ENCODE measurements at places on chromosomes 11 and 22. TPM values are rescaled to one million over a fixed set of nuclear protein-coding genes. Genes with fewer than 3 reads are reported as not detected.

DNA sequence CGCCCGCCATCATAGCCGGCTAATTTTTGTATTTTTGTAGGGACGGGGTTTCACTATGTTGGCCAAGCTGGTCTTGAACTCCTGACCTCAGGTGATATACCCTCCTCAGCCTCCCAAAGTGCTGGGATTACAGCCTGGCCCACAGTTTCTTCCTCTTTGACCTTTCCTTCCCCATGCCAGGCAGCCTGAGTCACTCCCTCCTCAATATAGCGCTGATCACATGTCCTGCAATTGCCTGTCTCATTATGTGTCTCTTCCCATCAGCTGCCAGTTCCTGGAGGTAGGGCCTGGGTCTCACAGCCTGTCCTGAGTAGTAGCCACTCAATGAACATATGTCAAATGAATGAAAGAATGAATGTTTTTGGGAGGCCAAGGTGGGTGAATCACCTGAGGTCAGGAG is 43.0 kb upstream of the CCDC134 start:
- no peaks in the 10 kb centered on the region for H3K27me3 ChIP-seq
- no peak overlapping the region for H3K27ac ChIP-seq

DDIAS gene
- polyA plus RNA-seq, result 4.4 TPM

CRACR2B gene
- 1.1 TPM for polyA plus RNA-seq

DNA sequence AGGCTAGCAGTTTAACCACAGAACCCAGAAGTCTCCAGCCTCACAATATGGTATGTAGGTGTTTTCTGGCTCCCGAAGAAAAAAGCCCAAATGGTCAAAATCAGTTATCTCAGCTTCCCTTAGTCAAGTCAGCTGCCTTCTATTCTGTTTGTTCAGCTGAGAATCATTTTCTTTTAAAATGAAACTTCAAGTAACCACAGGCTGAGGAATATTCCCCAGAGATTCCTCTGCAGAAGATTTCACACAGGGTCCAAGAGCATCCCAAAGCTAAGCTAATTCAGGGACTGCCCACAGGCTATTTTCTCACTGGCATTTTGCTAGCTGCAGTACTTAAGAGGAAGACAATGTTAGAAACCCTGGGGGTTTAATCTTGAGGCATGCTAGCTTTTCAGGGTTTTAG is 977.0 kb upstream of the CHORDC1 start:
- DNase-seq, result no peak
- no peaks in the 10 kb centered on the region for H3K27me3 ChIP-seq
- no peak overlapping the region for H3K4me3 ChIP-seq
- no peaks in the 10 kb centered on the region for H3K36me3 ChIP-seq
- H3K4me1 ChIP-seq, result no peaks in the 10 kb centered on the region

DNA sequence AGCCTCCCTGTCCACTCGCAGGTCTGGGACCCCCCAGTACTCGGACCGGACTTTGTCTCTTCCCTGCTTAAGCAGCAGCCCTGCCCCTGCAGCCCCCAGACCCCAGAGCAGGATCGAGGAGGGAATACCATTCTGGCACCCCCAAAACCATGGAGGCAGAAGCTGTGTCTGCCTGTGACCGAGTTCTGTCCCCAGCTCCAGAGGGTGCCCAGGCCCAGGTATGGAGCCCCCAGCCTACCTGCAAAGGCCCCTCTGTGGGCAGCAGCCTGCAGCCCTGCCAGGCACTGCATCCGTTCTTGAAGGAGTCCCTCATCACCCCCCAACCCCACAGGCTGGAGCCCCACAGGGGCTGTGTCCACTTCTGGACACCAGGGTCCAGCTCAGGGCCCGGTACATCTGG is 163.8 kb downstream of the BRD1 start:
- no peaks in the 10 kb centered on the region for H3K4me1 ChIP-seq
- DNase-seq, result no peak
- no peaks in the 10 kb centered on the region for H3K27me3 ChIP-seq
- no peak overlapping the region for H3K27ac ChIP-seq
- no peak overlapping the region for H3K4me3 ChIP-seq
- no peaks in the 10 kb centered on the region for H3K36me3 ChIP-seq

- no peaks in the 10 kb centered on the region for H3K36me3 ChIP-seq
- no peak overlapping the region for H3K27ac ChIP-seq
- peaks cover 33% of the 10 kb centered on the region for H3K27me3 ChIP-seq
Measured at GRCh38 chr11:57458410-57459163, 1.7 kb upstream of the RTN4RL2 start.

VWA5A gene
- 7.6 TPM for polyA plus RNA-seq

DNA sequence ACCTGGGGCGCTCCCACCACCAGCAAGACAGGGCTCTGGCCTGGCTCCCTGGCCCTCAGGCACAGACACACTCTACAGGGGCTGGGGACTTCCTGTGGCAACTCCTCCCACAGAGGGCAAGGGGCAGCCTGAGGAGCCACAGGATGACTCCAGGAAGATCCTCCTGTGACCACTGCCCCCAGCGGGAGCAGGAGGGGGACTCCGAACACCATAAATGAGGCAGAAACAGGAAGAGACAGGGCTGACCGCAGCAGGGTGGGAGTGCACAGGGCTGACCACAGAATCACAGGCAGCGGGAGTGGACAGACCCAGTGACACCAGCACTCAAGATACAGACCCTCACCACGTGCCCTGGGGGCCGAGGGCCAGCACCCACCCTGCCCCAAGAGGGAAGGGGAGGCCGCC is 10.8 kb downstream of the ARAP1 start:
- peaks cover 67% of the 10 kb centered on the region for H3K4me1 ChIP-seq
- H3K36me3 ChIP-seq, result no peaks in the 10 kb centered on the region
- peak overlapping the region; percentile 13 for H3K27ac ChIP-seq
- no peaks in the 10 kb centered on the region for H3K27me3 ChIP-seq
- DNase-seq, result peak; percentile 53

DNA sequence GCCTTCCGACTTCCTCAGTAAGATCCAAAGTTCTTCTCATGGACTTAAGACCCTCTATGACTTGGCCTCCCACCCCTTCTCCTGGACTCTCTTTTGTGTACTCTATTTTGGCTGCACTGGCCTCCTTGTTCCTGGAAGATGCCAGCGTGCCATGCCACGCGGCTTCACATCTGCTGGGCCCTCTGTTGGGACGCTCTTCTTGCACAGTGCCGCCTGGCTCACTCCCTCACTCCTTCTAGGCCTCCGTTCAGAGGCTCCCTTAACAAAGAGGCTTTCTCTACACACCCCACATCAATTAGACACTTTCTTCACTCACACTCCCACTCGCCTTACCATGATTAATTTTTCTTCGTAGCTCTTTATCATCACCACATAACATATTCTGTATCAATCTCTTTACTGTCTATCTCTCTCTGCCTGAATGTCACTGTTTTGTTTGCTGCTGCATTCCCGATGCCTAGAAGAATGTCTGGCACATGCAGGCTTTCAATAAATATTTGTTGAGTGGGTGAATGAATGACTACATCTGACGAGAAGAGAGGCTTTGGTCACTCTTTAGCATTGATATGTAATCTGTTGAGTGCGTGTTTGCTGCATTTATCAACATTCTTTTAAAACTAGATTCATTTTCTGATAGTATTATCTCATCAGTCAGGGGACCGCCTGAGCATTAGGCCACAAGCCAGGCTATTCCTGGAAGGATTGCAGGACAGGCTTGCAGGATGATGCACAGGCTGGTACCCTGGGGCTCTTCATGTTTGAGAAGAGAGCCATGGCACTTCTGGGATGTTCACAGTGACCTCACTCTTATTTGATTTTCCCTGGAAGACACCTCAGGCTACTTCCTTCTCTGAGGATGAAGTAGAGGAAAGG is 60.6 kb upstream of the AMPD3 start:
- H3K4me1 ChIP-seq, result peaks cover 9% of the 10 kb centered on the region
- peak overlapping the region; percentile 84 for H3K27ac ChIP-seq
- no peaks in the 10 kb centered on the region for H3K27me3 ChIP-seq
- no peak overlapping the region for H3K4me3 ChIP-seq

- DNase-seq, result no peak
- H3K4me3 ChIP-seq, result no peak overlapping the region
Measured at GRCh38 chr11:128894286-128894681, 3.1 kb downstream of the KCNJ5 start.

GRCh38 chr11:6418557-6419008 is 311 bp downstream of the APBB1 start:
- H3K36me3 ChIP-seq, result no peaks in the 10 kb centered on the region
- H3K4me1 ChIP-seq, result no peaks in the 10 kb centered on the region
- peak overlapping the region; percentile 74 for H3K4me3 ChIP-seq
- no peaks in the 10 kb centered on the region for H3K27me3 ChIP-seq
- H3K27ac ChIP-seq, result peak overlapping the region; percentile 62
- no peak for DNase-seq

GRCh38 chr22:41252365-41252764 is 11.6 kb upstream of the CHADL start:
- H3K36me3 ChIP-seq, result peaks cover 42% of the 10 kb centered on the region
- no peak for DNase-seq
- no peak overlapping the region for H3K27ac ChIP-seq
- H3K4me3 ChIP-seq, result no peak overlapping the region

CALCB gene
- 0.07 TPM for polyA plus RNA-seq

NUDT22 gene
- polyA plus RNA-seq, result 72.7 TPM

DNA sequence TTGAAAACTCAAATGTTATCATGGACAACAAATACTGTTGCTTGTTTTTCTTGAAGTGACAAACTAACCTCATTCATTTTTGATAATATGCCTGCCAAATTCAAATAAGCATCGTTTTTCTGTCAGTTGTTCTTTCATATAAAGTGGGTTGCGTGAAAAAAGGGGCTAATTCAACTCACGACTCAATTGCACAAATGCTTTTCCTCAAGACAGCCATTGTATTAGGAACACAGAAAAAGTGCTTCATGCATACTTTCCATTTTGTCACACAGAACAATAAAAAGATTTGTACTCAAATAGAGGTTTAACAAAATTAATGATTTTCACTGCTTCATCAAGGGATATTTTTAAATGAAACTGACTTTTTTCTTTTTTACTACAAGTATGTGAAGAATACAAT is 94.6 kb upstream of the ALKBH3 start:
- H3K4me3 ChIP-seq, result no peak overlapping the region
- H3K36me3 ChIP-seq, result no peaks in the 10 kb centered on the region
- no peak overlapping the region for H3K27ac ChIP-seq
- H3K4me1 ChIP-seq, result no peaks in the 10 kb centered on the region
- no peaks in the 10 kb centered on the region for H3K27me3 ChIP-seq

OR4A16 gene
- polyA plus RNA-seq, result not detected

- no peak overlapping the region for H3K4me3 ChIP-seq
- H3K27ac ChIP-seq, result no peak overlapping the region
- H3K27me3 ChIP-seq, result no peaks in the 10 kb centered on the region
Measured at GRCh38 chr11:74909385-74909784, 39.5 kb downstream of the XRRA1 start.

DNA sequence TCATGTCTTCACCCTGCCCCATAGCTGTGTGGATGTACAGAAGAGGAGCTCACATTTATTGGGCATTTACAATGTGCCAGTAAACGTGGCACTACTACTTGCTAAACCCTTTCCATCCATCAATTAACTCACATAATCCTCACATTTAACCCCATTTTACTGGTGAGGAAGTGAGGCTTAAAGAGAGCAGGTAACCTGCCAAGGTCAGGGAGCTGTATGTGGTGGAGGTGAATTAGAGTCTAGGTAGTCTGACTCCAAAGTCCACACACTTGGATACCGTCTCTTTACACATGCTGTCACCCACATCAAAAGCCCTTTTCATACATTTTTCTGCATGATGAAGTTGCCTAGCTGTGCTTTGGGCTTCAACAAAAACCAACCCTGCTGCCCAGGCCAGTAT is 10.8 kb downstream of the PLEKHA7 start:
- H3K36me3 ChIP-seq, result no peaks in the 10 kb centered on the region
- H3K27ac ChIP-seq, result no peak overlapping the region
- no peak for DNase-seq
- H3K27me3 ChIP-seq, result no peaks in the 10 kb centered on the region
- H3K4me3 ChIP-seq, result no peak overlapping the region

DNA sequence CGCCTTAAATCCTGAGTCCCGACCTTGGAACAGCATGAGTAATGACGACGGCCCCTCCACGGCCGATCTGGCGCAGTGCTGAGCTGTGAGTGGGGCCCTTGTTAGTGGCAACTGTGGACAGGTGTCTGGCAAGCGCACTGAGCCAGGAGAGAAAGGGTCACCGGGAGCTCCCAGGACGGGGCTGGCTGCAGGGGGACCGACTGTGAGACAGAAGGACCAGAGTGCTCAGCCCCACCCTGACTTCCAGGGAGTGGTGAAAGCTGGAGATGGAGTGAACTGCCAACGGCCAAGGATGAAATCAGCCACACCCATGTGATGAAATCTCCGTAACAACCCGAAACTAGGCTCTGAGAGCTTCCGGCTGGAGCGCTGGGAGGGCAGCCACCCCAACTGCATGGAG is 228.6 kb downstream of the BRD1 start:
- no peaks in the 10 kb centered on the region for H3K36me3 ChIP-seq
- no peak overlapping the region for H3K27ac ChIP-seq
- no peaks in the 10 kb centered on the region for H3K4me1 ChIP-seq
- H3K4me3 ChIP-seq, result no peak overlapping the region
- no peak for DNase-seq

DNA sequence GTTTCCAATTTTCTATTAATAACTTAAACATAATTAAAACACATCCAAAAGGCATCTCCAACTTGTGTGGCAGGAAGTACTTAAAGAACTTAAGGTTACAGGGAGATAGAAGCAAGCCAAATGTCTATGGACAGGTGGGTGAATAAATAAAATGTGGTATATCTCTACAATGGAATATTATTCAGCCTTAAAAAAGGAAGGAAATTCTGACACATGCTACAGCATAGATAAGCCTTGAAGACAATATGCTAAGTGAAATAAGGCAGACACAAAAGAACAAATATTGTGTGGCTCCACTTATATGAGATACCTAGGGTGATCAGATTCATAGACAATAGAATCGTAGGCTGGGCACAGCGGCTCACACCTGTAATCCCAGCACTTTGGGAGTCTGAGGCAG is 109.6 kb downstream of the WT1 start:
- no peaks in the 10 kb centered on the region for H3K36me3 ChIP-seq
- no peaks in the 10 kb centered on the region for H3K27me3 ChIP-seq
- H3K4me1 ChIP-seq, result no peaks in the 10 kb centered on the region

- H3K27me3 ChIP-seq, result no peaks in the 10 kb centered on the region
- no peak overlapping the region for H3K27ac ChIP-seq
- H3K36me3 ChIP-seq, result no peaks in the 10 kb centered on the region
Measured at GRCh38 chr11:66996609-66997273, 21.6 kb downstream of the C11orf86 start.

DNA sequence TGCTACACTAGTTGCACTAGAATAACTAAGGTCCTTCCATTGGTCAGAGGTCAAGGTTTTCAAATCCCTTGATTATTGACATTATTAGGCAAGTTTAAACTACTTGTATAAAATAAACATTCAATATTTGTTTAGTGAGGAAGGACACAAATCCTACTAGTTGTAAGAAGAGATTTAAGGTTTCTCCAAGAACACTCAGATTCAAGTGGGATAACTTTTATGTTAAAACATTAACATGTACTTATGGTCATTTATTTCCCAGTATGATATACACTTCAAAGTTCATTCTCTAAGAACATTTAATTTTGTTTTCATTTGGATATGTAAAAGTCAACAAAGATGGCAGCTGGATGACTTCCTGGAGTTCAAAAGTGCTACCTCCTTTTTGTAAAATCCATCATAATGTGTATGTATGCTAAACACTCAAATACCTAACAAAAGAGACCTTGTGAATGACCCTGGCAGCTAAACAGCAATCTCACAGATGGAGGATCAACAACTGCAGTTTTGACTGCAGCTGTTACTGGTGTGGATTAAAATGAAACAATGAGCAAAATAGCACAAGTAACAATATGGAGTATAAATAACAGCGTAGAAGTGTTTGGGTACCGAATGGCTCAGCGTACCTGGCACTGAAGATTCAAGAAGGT is 1.5 kb downstream of the CCDC90B start:
- peaks cover 22% of the 10 kb centered on the region for H3K4me1 ChIP-seq
- H3K27ac ChIP-seq, result peak overlapping the region; percentile 98
- H3K4me3 ChIP-seq, result peak overlapping the region; percentile 89
- H3K36me3 ChIP-seq, result peaks cover 26% of the 10 kb centered on the region

SLC7A4 gene
- 0.02 TPM for polyA plus RNA-seq
